ENCODE measurements at places on chromosomes 7 and 10.

GRCh38 chr7:106480161-106480579 lies 180.8 kb downstream of the CCDC71L start:
- DNase-seq, result no peak

- DNase-seq, result no peak
These were observed 209.0 kb downstream of the CACNA2D1 start for GRCh38 chr7:82234457-82235049.

DNA sequence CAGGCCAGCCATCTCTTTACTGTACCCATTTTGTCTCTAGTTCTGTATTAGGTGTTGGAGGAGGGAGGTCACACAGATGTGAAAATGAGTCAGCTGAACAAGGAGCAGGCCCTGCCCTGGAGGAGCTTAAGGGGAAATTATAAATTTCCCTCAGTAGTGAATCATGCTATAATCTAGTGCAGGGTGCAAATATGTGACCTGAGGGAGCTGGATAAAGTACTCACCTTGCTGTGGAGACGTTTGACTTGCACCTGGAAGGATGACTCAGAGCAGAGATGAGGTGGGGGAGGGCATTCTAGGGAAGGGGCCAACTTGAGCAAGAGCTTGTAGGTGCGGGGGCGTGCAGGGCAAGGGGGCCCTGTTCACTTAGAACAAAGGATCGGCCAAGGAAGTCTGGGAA lies 610.6 kb downstream of the SDK1 start:
- no peak for DNase-seq

DNA sequence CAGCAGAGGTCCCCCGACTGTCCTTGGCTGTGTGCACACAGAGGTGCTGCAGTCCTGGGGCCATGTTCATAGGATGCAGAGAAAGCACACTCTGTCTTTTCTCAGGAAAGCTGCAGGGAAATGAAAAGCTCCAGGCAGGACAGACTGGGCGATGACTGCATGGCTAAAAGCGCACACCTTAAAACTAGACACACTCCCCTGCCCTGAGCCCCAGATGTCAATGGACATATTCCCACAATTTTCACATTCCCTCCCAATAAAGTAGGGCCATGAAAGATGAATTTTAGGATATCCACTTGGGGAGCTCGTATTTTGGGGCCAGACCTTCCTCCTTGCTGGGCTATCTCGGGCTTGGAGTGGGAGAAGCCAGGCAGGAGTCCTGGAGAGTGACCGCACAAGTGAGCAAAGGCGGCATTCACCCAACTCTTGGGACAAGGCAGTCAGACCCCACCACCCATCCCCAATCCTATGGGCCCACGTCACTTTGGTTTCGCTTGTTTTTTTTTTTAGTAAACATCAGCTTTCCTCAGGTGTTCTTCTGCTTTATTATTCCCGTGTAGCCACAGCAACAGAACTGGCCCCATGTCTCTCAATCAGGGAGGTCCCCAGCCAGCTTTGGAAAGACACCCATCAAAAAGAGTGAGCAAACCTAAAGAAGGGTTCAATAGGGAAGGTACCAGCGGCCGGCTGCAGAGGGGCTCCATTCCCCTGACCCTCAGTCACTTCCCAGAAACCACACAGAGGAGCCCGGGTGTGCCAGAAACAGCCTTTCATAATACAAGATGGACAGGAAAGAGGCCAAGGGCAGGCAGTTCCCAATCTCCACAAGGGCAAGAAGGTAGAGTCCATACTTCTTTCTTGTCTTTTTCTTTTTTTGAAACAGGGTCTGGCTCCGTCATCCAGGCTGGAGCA lies 12.7 kb downstream of the GPRIN2 start:
- no peak for DNase-seq

DNA sequence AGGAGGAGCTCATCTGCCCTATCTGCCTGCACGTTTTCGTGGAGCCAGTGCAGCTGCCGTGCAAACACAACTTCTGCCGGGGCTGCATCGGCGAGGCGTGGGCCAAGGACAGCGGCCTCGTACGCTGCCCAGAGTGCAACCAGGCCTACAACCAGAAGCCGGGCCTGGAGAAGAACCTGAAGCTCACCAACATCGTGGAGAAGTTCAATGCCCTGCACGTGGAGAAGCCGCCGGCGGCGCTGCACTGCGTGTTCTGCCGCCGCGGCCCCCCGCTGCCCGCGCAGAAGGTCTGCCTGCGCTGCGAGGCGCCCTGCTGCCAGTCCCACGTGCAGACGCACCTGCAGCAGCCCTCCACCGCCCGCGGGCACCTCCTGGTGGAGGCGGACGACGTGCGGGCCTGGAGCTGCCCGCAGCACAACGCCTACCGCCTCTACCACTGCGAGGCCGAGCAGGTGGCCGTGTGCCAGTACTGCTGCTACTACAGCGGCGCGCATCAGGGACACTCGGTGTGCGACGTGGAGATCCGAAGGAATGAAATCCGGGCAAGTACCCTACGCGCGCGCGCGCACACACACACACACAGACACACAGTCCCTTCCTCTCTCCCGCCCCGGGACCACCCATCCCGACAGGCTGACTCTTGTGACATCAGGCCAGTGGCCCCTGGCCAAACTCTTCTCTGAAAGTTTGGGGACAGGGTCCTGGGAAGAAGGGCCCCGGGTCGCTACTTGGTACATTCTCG lies 538 bp downstream of the TRIM8 start:
- peak; percentile 87 for DNase-seq

DNA sequence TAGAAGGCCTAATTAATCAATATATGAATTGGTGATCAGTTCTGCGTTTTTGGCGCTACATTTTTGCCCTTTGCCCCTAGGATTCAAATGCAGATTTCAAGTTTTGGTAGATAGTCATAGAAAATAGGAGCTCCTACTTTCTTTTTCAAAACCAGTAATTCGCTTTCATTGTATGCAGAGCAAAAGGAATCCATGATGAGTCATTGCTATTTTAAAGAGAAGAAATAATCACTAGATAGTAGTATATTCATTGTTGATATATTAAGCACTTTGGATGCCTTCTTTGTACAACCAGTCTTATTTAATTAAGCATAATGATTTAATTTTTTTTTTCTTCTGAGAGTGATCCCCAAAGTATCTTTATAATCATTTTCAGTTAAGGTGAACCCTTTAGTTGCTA lies 50.3 kb downstream of the CSTF2T start:
- DNase-seq, result no peak

GRCh38 chr10:110540031-110540430 lies 27.5 kb upstream of the SMC3 start:
- no peak for DNase-seq

GRCh38 chr7:21542891-21543527 lies at the start of gene DNAH11:
Gene DNAH11, plus strand, starts transcription at chr7:21543039. Its CDS starts 207 bp downstream, at chr7:21543246.
- peak; percentile 33 for DNase-seq

DNA sequence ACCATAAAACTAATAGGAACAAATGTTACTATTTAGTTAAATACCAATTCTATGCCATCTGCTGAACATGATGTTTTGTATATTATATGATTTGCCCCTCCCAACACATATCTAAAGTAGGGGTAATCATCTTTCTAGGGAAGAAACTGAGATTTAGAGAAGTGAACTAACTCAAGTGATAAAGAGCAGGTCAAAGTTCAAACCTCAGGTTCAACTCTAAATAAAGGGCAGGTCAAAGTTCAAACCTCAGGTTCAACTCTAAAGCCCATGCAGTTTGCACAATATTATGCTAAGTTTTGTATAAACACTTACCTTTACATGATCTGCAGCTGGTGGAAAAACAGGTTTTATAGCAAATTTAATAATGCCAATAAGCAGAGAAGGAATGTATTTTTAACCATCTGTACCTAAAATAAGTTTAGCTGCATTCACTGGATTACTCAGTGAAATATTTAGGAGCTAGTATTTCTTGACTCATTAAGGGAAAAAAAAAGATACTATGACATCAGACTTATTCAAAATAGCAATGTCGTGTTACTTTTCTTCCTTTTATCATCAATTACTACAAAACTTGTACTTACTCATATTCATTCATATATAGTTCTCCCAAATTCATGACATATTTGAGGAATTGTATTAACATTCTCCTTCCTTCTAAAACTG lies 1194.3 kb upstream of the CELF2 start:
- no peak for DNase-seq

DNA sequence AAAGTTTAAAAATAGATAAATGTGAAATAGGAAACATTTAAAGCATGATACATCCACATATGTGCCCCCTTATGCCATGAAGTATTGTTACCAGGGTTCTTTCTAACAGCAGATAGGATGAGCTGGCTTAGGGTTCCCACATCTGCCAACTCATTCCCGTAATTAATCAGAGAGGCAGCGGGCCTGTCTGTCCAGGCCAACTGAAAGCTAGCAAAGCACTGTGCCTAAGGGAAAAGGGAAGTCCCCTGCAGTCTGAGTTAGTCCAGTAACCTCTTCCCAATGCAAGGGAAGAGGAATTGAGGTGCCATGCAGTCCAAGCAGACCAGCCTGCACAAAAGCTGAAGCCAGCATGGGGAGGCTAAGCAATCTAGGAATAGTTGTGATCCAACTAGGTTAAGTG lies 18.3 kb upstream of the ZC3HAV1L start:
- DNase-seq, result no peak

Data from femur (tissue), 1 donor.